Posterior cingulate gyrus (tissue), 11 donors: ENCODE measurements at places on chromosomes 2 and 18.
A peak's percentile ranks its signal among the peaks of the same experiment; 100 is the strongest.

DNA sequence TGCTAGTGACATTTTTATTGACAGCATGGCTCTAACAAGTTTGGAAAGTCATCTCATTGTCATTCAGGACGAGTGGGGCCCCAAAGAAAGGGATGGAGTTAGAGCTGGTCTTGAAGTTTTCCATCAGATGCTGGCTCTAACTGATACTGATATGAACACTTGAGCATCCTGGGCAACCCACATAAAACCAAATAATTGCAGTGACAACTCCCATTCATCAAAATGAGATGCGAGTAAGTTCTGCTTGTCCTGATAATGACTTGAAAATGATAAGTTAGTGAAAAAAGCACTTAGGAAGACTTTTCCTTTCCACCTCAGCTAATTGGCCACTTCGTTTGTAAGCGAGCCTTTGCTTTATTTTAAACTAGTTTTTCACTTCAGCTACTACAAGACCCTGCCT lies 147.6 kb downstream of the SP3 start:
- DNase-seq = no peak

GRCh38 chr18:9681217-9681616 lies 26.9 kb upstream of the RAB31 start:
- no peak for DNase-seq

- peak; percentile 82 for DNase-seq
Measured at GRCh38 chr2:29841386-29842004, 79.9 kb downstream of the ALK start.

DNA sequence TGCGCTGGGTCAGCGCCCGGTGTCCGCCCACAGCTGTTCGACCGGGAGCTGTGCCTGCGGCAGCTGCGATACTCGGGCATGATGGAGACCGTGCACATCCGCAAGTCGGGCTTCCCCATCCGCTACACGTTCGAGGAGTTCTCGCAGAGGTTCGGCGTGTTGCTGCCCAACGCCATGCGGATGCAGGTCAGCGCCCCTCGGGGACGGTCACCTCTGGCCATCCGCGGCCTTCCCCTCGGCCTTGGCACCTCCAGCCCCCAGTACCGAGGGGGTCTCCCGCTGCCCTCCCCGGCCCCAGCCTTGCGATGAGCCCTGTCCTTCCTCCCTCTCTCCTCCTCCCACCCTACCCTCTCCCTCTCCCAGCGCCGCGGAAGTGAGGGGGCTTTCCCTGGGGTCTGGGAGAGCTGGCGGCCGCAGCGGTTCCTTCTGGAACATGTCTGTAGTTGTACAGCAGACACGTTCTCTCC lies 53.2 kb upstream of the GPR17 start:
- no peak for DNase-seq

DNA sequence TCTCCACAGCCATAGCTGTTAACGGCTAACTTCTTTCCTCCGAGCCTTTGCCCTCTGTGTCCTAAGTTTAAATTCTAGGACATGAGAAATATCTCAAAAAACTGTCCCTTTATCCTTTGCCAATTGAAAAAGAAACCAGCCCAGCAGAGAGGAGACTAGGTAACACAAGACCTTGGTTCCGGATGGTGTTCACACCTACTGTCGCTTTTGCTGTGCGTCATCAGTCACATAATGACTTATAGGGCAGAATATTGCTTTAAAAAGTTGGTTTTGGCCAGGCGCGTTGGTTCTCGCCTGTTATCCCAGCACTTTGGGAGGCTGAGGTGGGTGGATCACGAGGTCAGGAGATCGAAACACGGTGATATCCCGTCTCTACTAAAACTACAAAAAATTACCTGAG lies 66.2 kb downstream of the SP3 start:
- no peak for DNase-seq

DNA sequence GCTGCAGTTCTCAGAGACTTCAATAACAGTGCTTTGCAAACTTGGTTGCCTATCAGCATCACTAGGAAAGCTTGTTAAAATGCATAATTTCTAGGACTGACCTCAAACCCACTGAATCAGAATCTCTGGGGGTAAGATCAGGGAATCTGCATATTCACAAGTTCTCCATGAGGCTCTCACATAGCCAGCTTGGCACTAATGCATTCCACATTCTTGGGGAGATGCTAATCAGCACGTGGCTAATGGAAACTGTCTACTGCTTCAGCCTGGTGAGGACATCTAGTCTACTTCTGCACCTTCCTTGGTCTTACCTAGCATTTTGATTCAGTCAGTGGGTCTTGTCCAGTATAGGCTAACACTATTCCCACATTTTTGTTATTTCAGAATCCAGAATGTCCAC lies 56.3 kb downstream of the RBKS start:
- DNase-seq = no peak

DNA sequence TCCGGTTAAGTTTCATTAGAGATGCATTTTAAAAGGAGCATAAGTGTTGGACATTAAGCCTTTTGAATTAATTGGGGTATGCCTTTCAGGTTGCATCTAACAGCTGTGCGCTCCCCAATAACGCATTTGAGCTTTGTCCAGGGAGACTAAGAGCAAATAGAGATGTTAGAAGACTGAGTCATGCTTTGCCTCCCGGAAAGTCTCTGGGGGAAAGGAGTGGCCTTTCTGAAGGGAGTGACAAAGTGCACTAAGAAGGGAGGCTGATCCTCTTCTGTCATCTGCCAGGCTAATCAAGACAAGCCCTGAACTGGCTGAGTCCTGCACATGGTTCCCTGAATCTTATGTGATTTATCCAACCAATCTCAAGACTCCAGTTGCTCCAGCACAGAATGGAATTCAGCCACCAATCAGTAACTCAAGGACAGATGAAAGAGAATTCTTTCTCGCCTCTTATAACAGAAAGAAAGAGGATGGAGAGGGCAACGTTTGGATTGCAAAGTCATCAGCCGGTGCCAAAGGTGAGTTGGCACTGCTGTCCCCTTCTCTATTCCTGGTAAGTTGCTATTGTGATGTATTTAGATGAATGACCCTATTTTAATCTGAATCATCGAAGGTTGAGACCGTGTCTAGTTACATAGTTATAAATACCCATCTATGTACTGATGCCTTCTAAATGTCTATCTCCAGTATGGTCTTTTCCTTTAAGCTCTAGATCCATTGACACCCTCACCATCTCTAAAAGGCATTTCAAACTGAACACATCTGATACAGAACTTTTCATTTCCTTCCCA lies 12.1 kb downstream of the TTL start:
- no peak for DNase-seq

GRCh38 chr2:144660518-144661316 lies 140.8 kb upstream of the ZEB2 start:
- DNase-seq = no peak

DNA sequence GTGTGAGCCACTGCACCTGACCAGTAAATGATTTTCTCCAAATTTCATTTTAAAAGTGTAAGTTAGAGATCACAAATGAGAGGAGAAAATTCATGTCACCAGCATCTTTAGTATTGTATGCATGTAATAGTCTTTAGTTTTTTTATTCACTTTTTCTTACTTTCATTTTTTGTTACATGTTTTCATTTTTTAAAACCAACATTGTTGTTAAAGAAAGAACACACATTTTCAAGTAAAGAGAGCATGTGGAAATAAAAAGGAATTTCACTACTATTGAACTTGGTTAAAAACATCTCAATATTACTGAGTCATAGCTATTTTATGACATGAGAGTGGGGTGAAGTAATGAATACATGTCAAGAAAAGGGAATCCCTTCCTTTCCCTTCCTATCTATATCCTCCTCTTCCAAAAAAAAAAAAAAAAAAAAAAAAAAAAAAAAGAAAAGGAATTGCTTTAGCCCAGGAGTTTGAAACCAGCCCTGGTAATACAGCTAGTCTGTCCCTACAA lies 29.1 kb upstream of the PMAIP1 start:
- DNase-seq = no peak
